ENCODE measurements at places on chromosomes 1 and 21.
A peak's percentile ranks its signal among the peaks of the same experiment; 100 is the strongest.

- DNase-seq = no peak
These were observed 54.2 kb upstream of the ETS2 start for GRCh38 chr21:38751379-38752050.

DNA sequence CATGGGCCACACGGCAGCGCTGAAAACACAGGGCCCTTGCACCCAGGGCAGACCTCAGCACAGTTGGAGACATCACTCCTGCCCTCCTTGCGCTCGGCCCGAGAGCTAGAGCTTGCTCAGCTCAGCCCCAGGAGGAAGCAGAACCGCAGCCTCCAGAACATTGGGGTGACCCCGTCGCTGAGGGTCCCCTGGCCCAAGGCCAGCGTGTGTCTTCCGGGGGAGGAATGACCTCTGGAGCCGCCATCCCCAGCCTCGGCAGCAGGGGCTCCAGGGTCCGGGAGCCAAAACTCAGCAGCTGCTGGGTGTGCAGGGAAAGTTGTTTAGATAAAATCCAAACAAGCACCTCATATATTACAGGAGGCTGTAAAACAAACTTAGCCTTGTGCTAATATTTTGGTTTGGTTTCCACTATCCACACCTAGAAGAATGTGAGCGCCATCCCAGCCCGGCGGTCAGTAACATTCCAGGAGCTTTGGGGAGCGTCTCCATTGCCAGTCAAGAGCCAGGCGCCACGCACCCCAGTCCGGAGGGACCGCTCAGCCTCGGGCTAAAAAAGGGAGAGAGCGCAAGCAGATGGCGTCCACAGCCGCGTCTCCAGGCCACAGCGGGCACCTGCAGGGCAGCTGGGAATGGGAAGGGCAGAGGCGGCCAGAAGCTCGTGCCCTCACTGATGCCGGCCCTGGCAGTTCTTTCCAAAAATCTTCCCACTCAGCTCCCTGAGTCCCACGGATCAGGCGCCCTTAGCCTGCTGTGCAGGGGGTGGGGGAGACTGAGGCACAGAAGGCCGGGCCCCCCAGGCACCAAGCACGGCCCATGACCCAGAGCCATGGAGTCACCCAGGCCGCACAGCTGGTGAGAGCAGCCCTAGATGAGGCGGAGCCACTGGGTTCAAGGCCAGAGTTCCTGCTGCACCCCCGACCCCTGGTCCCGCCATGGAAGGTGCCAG lies 52.0 kb downstream of the SLX9 start:
- no peak for DNase-seq

- DNase-seq = no peak
These were observed 1.5 kb upstream of the FCMR start for GRCh38 chr1:206923009-206923960.

GRCh38 chr1:154855186-154855851 lies 14.8 kb downstream of the KCNN3 start:
- no peak for DNase-seq

- peak; percentile 45 for DNase-seq
These were observed 27.6 kb downstream of the SKI start for GRCh38 chr1:2255420-2256369.

GRCh38 chr1:210981490-210981889 lies 152.5 kb downstream of the KCNH1 start:
- no peak for DNase-seq

GRCh38 chr1:79215311-79215710 lies 208.8 kb upstream of the ADGRL4 start:
- DNase-seq = no peak

GRCh38 chr21:21051109-21052055 lies 53.2 kb downstream of the NCAM2 start:
- DNase-seq = no peak

DNA sequence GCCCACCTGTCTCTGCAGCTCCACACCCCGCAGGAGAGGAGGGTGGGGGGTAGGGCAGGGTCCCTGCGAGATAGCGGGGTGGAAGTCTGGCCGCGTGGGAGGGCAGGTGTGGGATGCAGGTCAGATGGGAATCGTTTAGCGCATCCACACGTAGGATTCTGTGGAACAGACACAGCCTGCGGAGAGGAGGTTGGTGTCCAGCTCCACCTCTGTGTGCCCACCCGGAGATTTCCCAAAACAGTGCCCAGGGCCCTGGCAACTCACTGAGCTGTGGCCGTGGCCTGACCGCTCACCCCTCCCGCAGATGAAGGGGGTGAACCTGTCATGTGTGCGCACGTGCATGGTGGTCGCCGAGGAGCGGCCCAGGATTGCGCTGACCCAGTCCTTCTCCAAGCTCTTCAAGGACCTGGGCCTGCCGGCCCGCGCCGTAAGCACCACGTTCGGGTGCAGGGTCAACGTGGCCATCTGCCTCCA lies 46.9 kb downstream of the S100B start:
- DNase-seq = no peak

- peak; percentile 4 for DNase-seq
These were observed 34.2 kb downstream of the EFCAB7 start for GRCh38 chr1:63557365-63557987.

Measured in SK-N-DZ (cell line).